Activated CD4-positive, alpha-beta T cell treated with anti-CD3 and anti-CD28 coated beads, Interleukin-2, amount 10 ng/mL, durations not matched to agents 24 days and 14 days (primary cell): ENCODE measurements at places on chromosomes 13 and 19.

- DNase-seq = no peak
Observed at GRCh38 chr13:75798353-75799255, 162.5 kb downstream of the LMO7 start.

DNA sequence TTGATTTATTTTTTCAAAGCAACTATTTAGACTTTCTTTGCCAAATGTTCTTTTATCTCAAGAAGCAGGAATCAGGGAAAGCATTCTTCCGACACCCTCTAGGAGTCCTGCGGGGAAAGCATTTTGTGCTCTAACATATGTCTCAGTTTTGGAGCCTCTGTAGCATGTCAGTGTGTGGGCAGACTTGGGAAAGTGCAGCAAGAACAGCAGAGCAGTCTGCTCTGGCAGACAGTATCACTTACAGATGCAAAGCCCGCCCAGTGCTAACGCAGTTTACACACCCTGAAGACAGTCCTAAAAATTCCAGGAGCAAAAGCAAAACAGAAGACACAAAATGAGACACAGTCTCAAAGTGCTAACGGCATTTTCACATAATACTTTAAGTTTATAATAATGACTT lies 393.5 kb downstream of the KLF12 start:
- no peak for DNase-seq

DNA sequence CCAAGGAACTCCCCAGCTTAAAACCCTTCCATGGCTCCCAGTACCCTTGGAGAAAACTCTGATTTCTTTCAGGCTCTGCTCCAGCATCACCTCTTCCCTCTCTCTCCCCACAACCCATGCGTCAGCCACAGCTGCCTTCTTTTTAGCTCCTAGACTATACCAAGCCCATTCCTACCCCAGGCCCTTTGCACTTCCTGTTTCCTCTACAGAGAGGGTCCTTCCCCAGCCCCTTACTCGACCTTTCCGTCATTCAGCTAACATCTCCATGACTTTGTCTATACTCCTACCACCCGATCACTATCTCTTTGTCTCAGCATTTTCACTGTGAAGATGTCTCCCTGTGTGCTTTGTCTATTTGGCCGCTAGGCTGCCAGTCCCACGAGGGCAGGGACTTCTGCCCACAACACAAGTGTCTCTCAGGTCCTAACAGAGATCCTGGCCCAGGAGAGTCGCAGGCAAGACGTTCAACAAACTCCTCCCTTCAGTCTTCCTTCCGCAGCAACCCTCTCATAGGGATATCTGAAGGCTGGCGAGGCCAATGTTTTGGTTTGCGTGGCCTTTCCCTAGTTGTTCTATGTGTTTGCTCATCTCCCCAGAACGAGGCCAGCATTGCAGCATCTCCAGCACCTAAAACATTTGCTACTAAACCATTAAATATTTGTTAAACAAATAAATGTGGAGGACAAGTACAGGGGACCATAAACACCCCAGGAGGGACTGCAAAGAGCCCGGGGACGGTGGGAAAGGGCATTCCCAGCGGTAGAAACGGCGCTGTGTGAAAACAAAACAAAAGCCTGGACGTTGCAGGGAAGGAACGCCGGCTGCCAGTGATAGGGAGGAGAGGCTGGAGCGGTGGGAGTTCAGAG lies 816 bp downstream of the CCNP start:
- DNase-seq = no peak

- DNase-seq = no peak
Observed at GRCh38 chr13:75836441-75836840, 200.3 kb downstream of the LMO7 start.

DNA sequence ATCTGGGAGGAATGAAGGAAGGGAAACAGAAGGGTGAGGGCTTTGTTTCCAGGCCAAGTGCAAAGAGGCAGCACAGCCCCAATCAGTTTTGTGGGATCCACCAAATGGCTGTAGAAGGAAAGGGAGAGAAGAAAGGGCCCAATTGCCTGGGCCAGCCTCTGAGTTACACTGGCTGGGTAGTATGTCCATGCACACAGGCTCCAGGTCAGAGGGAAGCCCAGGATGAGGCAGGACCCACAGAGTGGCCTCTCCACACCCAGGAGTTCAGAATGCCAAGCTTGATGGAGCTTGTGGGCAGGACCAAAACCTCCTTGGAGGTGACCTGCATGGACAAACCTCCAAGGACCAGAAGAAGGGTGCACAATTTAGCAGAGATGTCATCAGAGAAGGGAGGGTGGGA lies 178.2 kb upstream of the TSHZ3 start:
- DNase-seq = no peak

GRCh38 chr13:61664801-61665705 lies 249.4 kb upstream of the PCDH20 start:
- no peak for DNase-seq

DNA sequence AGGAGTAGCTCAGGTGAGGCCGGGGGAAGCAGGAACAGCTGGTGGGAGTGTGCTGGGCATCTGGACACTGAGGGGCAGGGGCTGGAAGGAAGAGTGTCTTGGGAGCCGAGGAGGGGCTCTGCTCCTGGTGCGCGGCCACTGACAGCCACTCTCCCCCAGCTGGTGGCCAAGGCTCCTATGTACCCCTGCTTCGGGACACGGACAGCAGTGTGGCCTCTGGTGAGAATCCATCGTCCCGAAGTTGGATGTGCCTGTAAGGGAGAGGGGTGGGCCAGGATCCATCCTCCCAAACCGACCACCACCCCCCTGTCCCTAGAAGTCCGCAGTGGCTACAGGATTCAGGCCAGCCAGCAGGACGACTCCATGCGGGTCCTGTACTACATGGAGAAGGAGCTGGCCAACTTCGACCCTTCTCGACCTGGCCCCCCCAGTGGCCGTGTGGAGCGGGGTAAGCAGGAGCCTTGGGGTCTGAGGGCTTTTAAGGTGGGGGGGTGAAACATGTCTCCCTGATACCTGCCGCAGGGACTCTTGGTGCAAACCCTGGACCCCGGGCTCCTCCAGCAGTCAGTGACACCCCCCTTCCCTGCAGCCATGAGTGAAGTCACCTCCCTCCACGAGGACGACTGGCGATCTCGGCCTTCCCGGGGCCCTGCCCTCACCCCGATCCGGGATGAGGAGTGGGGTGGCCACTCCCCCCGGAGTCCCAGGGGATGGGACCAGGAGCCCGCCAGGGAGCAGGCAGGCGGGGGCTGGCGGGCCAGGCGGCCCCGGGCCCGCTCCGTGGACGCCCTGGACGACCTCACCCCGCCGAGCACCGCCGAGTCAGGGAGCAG lies 2.0 kb upstream of the USF2 start:
- peak; percentile 69 for DNase-seq

- no peak for DNase-seq
Observed at GRCh38 chr19:4985551-4985991, 16.7 kb downstream of the KDM4B start.

- no peak for DNase-seq
Observed at GRCh38 chr19:45376045-45376724, 5.8 kb upstream of the ERCC2 start.

DNA sequence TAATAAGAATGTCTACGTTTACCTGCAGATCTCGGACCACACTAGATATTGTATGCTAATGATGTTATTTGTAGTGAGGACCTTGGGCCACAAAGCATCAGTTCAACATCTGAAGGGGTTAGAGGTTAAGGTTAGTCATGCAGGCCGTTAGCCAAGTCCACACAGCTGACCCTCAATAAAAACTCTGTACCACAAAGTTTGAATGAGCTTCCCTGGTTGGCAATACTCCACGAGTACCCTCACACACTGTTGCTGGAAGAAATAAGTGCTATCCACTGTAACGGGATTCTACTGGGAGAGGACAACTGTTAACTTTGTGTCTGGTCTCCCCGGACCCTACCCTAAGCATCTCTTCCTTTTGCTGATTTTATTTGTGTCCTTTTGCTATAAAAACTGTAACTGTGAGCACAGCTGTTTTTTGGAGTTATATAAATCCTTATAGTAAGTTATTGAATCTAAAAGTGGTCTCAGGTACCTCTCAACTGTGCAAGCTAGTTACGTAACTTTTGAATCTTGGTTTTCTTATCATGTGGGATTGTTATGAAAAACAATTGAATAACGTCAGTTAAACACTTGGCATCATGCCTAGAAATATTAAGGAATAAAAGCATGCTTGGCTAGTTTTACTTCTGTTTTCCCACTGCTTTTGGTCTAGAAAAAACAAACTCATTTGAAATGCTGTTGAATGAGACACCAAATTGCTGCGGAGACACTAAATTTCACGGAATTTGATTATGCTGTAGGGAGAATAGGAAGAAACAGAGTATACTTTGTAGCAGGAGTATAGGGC lies 181.5 kb downstream of the DNAJC3 start:
- no peak for DNase-seq

- DNase-seq = no peak
Observed at GRCh38 chr19:39701291-39701690, 3.0 kb upstream of the LGALS14 start.

DNA sequence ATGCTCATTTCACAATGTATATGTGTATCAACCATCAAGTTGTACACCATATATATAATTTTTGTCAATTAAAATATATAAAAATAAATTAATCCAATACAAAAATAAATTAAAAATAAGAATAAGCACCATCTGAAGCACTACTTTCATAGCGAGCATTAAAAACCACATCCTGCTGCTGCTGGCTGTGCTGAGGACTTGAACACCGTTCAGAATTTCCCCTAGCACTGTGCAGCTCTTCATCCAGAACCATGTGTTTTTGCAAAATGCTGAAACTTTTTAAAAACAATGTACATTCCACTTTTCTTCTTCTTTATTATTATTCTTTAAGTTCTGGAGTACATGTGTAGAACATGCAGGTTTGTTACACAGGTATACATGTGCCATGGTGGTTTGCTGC lies 40.0 kb upstream of the FOXO1 start:
- peak; percentile 64 for DNase-seq

GRCh38 chr13:83765796-83766195 lies 116.5 kb downstream of the SLITRK1 start:
- no peak for DNase-seq

GRCh38 chr13:86810361-86810760 lies 860.8 kb upstream of the SLITRK5 start:
- no peak for DNase-seq

- DNase-seq = no peak
Observed at GRCh38 chr13:23506071-23506806, 64.0 kb upstream of the TNFRSF19 start.

GRCh38 chr19:7211191-7211951 lies 82.8 kb downstream of the INSR start:
- no peak for DNase-seq

DNA sequence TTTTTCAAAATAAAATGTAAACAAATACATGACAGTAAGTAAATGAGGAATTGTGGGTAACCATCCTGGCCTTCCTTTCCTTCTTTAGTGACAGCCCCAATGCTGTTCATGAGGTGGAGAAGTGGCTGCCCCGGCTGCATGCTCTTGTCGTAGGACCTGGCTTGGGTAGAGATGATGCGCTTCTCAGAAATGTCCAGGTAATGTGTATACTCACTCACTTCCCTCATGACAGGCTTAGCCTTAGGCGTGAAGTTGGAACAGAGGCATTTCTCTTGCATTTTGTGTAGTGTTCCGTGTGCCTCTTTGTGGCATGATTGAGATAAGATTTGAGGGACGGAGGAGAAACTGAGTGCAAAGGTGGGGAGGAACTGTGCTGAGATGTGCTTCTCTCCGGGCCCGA lies 12.0 kb downstream of the NAXD start:
- DNase-seq = no peak

- DNase-seq = peak; percentile 79
Observed at GRCh38 chr19:3798137-3798536, 12.0 kb upstream of the MATK start.

DNA sequence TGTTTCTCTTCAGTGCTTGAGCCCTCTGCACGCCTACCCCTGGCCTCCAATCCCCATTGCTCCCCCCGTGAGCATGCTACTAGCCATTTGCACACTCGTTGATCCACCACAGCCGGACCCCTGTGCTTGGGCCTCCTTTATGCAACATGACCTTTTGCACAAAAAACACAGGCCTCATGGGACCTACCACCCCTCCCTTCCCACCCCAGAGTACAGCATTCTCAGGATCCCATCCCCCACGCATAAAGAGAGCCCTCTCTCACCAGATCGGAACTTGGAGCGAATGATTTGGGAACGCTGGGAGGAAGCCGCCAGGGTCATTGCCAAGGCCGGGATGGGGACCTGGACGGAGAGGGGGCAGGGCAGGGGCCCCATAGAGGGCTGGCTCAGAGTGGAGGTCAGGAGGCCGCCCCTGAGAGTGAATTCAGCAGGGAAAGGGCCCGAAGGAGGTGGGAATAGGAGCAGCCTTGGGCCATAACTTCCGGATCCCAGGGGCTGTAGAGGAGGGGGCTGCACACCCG lies 754 bp downstream of the MAMSTR start:
- no peak for DNase-seq

DNA sequence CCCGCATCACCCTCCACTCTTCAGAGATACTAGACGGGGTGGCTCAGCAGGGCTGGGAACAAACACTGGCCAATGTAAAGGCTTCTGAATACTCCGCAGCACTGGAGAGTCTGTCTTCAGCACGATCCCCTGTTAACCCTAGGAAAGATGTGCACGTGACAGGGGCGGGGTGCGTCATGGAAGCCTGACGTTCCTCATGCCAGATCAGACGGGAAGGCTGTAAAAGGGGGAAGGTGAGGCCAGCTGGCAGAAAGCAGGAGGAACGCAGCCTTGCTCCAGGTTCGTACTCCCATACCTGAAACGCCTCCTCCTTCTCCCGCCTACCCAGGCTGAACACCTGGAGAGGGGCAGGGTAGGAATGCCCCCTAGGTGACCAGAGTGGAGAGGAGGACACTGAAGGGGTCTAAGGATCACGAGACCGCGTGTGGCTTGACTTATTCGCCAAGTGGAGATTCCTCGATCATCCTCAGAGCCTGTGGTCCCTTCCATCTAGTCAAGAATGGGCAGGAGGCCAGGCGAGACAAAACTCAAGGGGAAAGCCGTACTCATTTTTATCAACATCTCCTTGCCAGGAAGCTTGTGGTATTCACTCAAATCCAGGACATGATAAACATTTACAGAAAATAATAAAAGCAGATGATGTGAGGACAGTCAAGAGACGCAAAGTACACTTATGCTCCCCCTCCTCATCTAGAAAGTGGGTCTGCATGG lies 18.2 kb upstream of the FFAR2 start:
- DNase-seq = no peak

DNA sequence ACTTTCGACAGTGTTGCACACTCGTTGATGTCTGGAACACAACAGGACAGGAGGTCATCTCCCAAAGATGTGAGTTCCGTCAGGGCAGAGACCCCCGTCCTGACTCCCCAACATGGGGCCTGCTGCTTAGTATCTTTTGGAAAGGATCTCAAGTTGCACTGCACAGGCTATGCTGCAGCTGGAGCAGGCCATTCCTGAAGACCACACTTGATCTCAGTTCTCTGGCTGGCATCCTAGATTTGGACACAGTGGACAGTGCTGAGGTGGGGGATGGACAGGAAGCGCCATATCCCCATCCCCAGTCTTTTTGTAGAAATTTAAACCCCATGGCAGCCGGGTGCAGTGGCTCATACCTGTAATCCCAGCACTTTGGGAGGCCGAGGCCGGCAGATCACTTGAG lies 5.9 kb downstream of the ADGRE2 start:
- DNase-seq = no peak

DNA sequence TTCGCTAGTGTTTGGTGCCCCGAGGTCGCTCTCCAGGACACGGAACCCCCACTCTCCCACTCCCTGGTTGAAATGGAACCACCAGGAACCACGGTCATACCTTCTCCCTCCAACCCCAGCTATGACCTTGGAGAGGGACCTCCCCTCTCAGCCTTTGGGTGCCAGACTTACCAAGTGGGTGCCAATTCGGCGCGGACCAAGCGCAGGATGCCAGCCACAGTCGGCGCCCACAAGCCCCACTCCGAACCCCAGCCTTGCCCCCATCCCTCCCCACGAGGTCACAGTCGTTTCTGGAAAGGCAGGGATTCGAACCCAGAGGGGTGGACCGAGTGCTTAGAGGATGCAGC lies 910 bp downstream of the PDE4C start:
- no peak for DNase-seq

GRCh38 chr19:10091895-10092641 lies 6.0 kb downstream of the SHFL start:
- peak; percentile 58 for DNase-seq
